Upper lobe of left lung (tissue), 6 donors: ENCODE measurements at places on chromosomes 11 and 22.

GRCh38 chr11:29119707-29120618, 896.9 kb downstream of the KCNA4 start:
- peak overlapping the region; percentile 18 for H3K27ac ChIP-seq
- no peak overlapping the region for H3K4me3 ChIP-seq
- no peaks in the 10 kb centered on the region for H3K4me1 ChIP-seq

DNA sequence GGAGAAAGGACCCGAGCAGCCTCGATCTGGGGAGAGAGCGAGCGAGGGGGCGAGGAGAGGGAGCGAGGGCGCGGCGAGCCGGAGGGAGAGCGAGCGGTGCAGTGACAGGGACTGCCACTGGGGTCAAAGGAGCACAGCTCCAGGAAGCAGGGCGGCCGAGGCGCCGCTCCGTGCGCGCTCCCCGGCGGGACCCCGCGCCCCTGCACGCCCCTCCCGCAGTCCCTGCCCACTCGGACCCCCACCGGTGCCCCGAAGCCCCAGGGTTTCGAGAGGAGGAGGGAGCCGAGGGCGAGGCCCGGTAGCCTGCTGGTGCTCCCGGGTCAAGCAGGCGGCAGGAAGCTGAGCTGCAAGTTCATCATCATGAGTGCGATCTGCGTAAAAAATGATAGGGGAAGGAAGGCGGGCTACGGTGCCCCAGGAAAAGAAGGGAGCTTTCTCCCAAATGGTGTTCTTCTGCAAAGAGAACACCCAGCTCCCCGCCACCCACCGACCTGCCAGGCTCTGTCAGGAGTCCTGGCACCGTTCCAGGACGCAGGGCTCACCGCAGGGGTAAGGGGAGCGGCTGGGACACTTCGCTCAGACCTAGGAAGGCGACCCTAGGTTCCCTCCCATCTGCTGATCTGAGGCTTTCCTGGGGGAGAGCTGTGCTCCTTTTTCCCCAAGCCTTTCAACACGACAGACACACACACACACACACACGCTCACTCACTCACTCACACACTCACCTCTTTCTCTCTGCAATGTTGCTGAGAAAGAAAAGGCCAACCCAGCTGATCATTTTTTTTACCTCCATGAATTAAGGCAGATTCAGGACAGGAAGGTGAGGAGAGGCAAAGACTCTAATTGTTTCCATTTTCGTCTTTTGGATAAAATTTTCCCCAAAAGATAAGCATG, at the start of gene MPPED2:
Gene MPPED2, minus strand, starts transcription at position 103 of the 894 bp plus-strand sequence. CDS start 5,980 bp downstream, outside the sequence.
- H3K4me1 ChIP-seq, result peaks cover 24% of the 10 kb centered on the region
- peaks cover 15% of the 10 kb centered on the region for H3K27me3 ChIP-seq
- peak within 1 kb of the TSS; percentile 45 for H3K27ac ChIP-seq
- H3K36me3 ChIP-seq, result no peaks in the 10 kb centered on the region

GRCh38 chr11:104618954-104619353, 279.3 kb downstream of the CASP12 start:
- no peak overlapping the region for H3K4me3 ChIP-seq
- no peaks in the 10 kb centered on the region for H3K36me3 ChIP-seq
- no peak for DNase-seq
- H3K4me1 ChIP-seq, result peaks cover 9% of the 10 kb centered on the region

- no peaks in the 10 kb centered on the region for H3K36me3 ChIP-seq
- H3K27me3 ChIP-seq, result no peaks in the 10 kb centered on the region
- H3K4me1 ChIP-seq, result no peaks in the 10 kb centered on the region
- H3K4me3 ChIP-seq, result no peak overlapping the region
- DNase-seq, result peak; percentile 87
- H3K27ac ChIP-seq, result no peak overlapping the region
Observed at GRCh38 chr11:1401656-1402221, 12.0 kb downstream of the BRSK2 start.

GRCh38 chr11:127017482-127017881, 16.9 kb upstream of the KIRREL3 start:
- no peaks in the 10 kb centered on the region for H3K36me3 ChIP-seq
- DNase-seq, result no peak
- no peak overlapping the region for H3K4me3 ChIP-seq
- no peaks in the 10 kb centered on the region for H3K27me3 ChIP-seq

DNA sequence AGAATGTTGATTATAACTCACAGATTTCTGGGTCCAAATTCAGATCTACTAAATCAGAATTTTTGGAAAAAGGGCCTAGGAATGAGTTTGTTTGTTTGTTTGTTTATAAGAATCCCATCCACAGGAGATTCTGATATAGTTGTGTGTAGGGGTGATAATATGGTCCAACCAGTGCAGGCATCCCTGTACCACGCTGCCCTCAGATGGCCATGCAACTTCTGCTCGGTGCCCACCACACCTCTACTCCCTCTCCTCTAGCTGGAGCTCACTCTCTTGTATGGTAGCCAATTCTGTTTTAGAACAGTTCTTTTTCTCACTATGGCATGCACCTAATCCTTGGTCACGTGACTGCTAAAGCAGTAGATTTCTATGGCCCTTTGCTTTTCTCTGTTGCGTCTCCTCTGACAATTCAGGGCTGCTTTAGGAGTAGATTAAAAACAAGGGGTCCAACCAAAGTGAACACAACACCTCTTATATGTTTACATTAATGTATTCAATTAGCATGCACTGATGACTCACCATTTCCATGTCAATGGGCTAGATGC, 103.3 kb upstream of the KCNA4 start:
- H3K4me3 ChIP-seq, result no peak overlapping the region
- H3K27me3 ChIP-seq, result no peaks in the 10 kb centered on the region
- DNase-seq, result no peak
